ENCODE measurements at places on chromosomes 13 and 19.
A peak's percentile ranks its signal among the peaks of the same experiment; 100 is the strongest.

GRCh38 chr19:32373585-32374295 lies 28.3 kb downstream of the ZNF507 start:
- DNase-seq = peak; percentile 47

- no peak for DNase-seq
These were observed 12.9 kb upstream of the TPT1 start for GRCh38 chr13:45353895-45354294.

GRCh38 chr19:10021863-10022262 lies 8.6 kb downstream of the RDH8 start:
- DNase-seq = no peak

GRCh38 chr19:38022791-38023670 lies 116.0 kb downstream of the SIPA1L3 start:
- DNase-seq = no peak

DNA sequence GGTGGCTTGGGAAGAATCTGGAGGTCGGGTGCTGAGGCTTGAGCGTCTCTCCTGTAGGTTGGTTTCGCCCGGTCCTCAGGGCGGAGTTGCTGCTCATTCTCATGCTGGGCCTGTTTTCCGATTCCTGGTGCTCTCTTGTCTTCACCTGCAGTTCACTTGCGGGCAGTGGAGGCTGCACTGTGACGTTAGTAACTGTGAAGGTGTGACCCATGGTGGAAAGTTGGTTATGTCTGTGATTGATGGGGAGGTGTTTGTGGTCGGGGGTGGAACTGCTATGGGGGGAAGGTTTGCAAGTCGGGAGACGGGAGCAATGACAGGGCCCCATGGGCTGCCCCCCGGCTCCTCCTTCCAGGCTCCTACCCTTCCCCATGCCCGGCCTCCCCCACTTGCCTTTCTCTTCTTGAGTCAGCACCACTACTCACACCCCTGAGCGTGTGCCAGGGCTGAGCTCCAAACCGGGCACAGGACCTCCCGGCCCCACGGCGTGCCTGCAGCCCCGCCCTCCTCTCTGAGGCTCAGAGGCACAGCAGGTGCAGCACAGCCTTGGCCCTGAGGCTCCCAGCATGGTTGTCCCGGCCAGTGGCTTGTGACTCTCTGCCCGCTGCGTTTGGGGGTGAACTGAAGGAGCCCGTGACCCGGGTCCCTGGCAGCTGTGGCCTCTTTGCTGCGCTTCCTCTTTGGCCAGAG lies 79.1 kb downstream of the ATP11A start:
- no peak for DNase-seq

DNA sequence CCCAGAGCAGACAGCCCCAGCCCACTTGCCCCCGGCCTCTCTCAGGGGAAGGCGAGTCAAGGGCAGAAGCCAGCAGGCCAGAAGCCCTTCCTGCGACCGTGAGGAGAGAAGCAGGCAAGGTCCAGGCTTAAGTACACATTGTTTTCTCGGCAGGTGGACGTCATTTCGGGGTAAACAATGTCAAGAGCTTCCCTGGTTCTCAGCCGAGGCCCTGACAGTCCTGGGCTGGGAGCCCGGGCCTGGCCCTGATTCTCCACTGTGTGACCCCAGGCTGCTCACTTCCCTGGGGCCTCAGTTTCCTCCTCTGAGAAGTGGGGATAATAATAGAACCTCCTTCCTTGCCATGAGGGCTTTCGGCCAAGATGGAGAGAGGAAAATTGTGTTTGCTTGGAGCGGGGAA lies 19.4 kb downstream of the PLVAP start:
- no peak for DNase-seq

DNA sequence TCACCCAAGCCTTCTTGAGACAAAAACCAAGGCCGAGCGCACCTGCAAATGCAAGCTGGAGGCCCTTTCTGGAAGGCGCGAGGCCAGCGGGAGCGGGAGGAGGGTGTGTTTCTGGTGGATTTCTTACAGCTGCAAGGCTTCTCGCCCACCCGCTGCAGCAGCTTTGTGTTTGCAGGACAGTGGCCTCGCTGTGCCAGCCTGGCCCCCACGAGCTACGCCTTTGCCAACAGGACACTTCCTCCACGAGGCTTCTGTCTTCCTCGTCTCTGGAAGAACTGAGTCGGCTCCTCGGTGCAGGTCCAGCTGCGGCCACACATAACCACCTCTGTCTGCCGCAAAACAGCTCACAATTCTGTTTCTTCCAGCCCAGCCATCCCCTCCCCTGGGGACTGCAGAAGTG lies 10.1 kb downstream of the ATCAY start:
- DNase-seq = no peak

DNA sequence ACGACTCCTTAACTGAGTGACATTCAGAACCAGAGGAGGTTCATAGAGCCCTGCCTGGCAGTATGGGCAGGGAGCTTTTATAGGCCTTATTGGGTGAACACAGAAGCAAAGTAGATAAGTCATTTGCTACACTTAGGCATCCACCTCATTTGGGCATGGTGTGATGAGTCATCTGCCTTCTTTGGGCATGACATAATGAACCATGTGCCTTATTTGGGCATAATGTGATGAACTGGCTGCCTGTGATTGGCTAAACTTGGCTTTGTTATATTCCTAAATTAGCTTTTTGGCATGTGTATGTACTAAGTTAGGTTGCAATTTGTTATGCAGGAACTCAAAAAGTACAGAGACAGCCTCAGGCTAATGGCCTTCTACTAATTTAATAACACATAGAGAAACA lies 2210.2 kb upstream of the PCDH20 start:
- no peak for DNase-seq
